ENCODE measurements at places on chromosomes 2 and 18.
A peak's percentile ranks its signal among the peaks of the same experiment; 100 is the strongest.

DNA sequence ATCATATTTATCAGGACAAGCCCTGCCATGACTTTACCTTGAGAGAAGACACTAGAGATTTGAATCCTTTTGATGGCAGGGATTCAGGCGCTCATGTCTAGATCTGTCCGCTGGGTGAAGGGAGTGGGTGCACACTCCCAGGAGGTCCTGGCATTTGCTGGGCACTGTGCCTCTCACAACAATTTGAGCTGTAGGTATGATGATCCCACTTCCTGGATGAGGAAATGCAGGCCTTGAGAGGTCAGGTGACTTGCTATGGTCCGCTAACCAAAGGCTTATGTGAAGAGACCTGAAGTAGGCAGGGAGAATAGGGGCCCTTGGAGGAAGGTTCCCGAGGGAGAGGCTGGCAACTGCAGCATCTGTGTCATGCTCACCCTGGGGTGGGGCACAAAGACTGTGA, 206.1 kb downstream of the HAUS1 start:
- H3K27ac ChIP-seq: no peak overlapping the region
- no peaks in the 10 kb centered on the region for H3K4me1 ChIP-seq
- H3K36me3 ChIP-seq: no peaks in the 10 kb centered on the region

DNA sequence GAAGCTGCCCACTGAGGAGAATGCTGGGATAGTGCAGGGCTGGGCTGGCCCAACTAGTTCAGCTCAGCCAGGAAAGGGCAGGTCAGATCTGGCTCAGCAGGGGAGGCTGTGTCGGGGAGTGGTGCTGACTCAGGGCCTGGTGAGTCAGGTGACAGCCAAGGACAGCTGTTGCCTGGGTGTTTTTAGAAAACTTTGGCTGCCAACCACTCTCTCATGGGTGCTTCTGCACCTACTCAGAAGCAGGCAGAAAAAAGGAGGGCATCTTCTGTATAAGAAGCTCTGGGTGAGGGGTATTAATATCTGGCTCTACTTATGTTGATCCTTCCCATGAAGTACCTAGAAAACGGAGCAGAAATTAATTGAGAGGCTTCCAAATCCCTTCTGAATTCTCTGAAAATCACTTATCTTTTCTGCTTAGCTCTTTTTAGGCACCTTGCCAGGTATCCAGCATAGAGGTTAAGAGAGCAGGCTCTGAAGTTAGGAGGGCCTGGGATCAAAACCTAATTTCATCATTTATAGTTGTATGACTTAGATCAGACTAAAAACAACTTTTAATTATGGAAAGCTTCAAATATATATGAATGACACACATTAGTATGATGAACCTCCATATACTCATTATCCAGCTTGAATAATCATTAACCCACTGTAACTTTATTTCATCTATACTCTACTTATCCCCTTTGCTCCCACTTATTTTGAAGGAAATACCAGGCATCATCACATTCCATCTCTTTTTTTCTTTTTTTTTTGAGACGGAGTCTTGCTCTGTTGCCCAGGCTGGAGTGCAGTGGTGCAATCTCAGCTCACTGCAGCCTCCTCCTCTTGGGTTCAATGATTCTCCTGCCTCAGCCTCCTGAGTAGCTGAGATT, 15.5 kb upstream of the RAB10 start:
- H3K27ac ChIP-seq: peak overlapping the region; percentile 56
- no peaks in the 10 kb centered on the region for H3K4me1 ChIP-seq
- peak; percentile 89 for DNase-seq
- no peaks in the 10 kb centered on the region for H3K27me3 ChIP-seq

DNA sequence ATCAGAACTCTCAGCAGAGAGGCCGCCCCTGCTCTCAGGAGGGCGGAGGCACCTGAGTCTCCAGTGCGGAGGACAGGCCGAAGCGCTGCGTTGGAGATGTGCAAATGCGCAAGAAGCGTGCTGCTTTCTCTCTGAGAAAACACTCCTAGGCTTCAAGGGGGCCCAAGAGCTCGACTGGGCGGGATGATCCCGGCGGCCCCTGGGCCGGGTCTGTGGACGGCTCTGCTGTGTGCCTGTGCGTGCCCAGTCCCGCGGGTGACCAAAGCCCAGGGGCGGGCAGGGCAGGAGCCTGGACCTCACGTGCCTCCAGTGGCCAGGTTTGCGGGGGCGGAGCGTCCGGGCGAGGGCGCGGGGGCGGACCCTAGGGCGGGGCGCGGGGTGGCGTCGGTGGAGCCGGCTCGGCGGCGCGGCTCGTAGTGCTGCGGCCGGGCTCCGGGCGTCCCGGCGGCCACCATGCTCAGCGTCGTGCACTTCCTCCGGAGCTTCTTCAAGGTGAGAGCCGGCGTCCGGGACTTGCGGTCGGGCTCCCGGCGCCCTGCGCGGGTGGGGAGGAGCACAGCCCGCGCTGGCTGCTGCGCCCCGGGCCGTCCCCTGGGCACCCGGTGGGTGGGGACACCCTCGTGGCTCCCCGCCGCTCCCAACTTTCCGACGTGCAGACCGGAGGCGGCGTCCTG, at the start of gene ARHGEF4:
Gene ARHGEF4 (plus strand): TSS at position 414 of the 674 bp plus-strand sequence. CDS start 40 bp downstream, at position 454.
- peaks cover 15% of the 10 kb centered on the region for H3K27me3 ChIP-seq
- no peaks in the 10 kb centered on the region for H3K36me3 ChIP-seq
- peak within 1 kb of the TSS; percentile 37 for H3K4me3 ChIP-seq
- no peaks in the 10 kb centered on the region for H3K4me1 ChIP-seq

DNA sequence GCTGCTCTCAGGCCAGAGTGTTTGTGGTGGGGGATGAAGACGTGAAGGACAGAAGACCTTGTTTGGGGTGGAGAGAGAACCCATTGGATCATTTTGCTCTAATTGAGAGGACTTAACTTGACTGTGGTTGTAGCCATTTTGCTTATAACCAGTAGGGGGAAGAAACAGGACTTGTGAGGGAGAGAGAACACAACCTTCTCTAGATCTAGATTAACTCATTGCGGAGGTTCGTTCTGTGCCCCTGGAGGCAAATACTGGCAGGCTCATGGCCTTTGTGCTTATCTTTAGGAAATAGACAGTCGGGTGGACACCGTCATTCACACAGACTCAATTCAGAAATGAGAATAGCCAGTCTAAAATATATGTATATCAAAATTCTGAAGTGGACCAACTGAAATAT, 147.0 kb upstream of the LHCGR start:
- no peaks in the 10 kb centered on the region for H3K27me3 ChIP-seq
- no peaks in the 10 kb centered on the region for H3K4me1 ChIP-seq

GRCh38 chr2:142615876-142616275, 261.6 kb upstream of the KYNU start:
- H3K27ac ChIP-seq: no peak overlapping the region
- H3K27me3 ChIP-seq: no peaks in the 10 kb centered on the region
- no peaks in the 10 kb centered on the region for H3K36me3 ChIP-seq
- H3K4me1 ChIP-seq: no peaks in the 10 kb centered on the region
- no peak for DNase-seq
- H3K4me3 ChIP-seq: no peak overlapping the region

DNA sequence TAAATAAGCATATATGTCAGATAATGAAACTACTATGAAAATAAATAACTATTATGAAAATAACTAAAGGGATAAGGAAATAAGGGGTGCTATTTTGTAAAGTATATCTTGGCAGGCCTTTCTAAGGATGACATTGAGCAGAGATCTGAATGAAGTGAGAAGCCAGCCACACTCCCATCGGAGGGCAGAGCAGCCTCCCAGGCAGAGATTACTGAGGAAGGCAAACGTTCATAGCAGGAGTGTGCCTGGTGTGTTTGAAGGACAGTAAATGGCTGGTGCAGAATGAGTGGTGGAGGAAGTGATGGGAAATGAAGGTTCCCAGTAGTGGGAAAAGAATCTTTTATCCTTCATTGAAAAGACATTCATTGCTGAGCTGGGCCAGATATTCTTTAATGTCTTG, 62.5 kb downstream of the SPHKAP start:
- no peak overlapping the region for H3K4me3 ChIP-seq
- H3K27me3 ChIP-seq: no peaks in the 10 kb centered on the region
- H3K27ac ChIP-seq: no peak overlapping the region
- no peaks in the 10 kb centered on the region for H3K36me3 ChIP-seq
- no peaks in the 10 kb centered on the region for H3K4me1 ChIP-seq

DNA sequence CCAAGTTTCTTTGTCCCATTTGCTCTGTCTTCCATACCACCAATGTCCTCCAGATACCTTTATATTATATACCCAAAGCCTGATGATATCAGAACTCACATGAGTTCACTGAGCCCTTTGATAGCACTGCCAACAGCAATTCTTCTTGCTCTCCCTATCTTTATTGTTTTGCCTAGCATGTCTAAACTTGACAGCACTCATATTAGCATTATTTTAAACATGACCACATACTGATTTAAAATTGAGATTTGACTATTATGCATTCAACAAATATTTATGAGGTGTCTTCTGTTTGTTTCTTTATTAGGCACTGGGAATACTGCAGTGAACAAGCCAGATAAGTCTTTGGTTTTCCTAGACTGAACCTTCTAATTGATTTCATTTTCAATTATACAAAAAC, 587.3 kb upstream of the GCFC2 start:
- H3K27me3 ChIP-seq: no peaks in the 10 kb centered on the region
- H3K36me3 ChIP-seq: no peaks in the 10 kb centered on the region
- DNase-seq: no peak
- H3K4me3 ChIP-seq: no peak overlapping the region

DNA sequence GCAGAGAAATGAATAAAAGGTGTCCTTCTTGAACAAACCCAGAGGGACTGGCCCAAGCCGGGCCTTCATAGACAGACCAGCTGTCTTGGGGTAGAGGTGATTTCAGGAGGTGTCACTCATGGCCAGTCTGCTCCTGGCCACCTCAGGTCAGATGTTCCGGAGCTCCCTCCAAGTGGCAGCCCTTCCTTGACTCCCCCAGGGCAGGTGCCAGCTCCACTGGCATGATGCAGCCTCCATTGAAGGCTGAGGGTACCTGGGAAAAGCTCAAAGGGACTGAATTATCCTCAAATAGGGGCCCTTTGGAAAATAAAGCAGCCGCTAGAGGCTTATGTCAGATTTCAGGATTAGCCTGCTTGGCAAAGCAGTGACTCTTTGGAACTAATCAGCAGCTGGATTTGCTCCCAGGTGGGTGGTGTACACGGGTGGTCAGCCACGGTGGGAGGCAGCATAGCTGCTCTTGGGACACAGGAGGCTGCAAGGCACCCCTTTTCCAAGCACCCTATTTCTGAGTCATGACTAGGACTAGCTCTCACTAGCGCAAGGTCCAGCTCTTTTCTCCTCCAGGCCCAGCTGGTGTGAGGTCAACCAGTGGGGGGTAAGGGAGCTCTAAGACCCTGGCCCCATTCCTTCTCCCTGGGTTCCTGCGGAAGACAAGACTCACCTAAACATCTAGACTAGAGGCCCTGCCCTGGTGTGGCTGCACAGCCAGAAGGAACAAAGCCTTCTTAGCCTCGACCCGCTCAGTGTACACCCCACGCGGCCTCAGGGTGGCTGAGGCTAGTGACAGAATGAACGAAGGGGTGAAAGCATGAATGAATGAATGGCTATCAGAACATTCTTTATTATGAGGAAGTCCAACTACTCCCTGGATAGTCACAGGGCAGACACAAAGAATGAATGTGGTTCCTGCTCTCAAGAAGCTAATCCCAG, 29.3 kb downstream of the HS1BP3 start:
- H3K27me3 ChIP-seq: no peaks in the 10 kb centered on the region
- peaks cover 33% of the 10 kb centered on the region for H3K4me1 ChIP-seq
- peaks cover 46% of the 10 kb centered on the region for H3K36me3 ChIP-seq
- H3K4me3 ChIP-seq: no peak overlapping the region
- no peak overlapping the region for H3K27ac ChIP-seq

GRCh38 chr2:29050591-29050990, 23.7 kb downstream of the PCARE start:
- H3K27me3 ChIP-seq: no peaks in the 10 kb centered on the region
- no peak for DNase-seq
- no peak overlapping the region for H3K4me3 ChIP-seq

DNA sequence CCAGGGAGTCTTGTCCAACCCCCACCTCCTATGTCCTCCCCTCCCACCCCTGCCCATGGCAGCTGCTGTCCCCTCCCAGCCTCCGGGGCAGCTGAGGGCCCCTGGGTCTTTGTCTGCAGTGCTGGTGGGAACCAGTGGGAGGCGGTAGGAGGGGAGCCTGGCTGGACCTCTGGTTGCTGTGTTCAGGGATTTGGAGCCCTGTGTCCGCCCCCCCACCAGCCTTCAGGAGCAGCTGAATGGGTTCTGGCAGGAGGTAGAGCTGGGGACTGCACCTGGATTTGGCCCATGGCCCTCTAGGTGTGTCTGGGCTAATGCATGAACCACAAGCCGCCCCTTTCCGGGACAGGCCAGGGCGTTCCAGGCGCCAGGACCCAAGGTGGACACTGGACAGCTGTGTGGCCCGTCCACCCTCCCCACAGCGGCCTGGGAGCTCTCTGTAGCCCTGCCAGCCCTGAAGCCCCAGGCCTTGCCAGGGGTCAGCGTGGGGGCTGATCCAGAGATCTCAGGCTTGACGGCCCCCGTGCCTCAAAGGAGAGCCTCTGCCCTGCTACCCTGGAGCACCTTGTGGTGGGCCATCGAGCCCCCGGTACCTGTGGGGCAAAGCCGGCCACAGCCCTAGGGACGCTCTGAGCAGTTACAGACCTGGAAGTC, 25.4 kb downstream of the GPC1 start:
- H3K27me3 ChIP-seq: no peaks in the 10 kb centered on the region
- H3K4me1 ChIP-seq: no peaks in the 10 kb centered on the region
- H3K27ac ChIP-seq: no peak overlapping the region
- DNase-seq: no peak
- no peaks in the 10 kb centered on the region for H3K36me3 ChIP-seq

- no peak overlapping the region for H3K4me3 ChIP-seq
- H3K36me3 ChIP-seq: no peaks in the 10 kb centered on the region
- no peaks in the 10 kb centered on the region for H3K4me1 ChIP-seq
- no peak for DNase-seq
- no peaks in the 10 kb centered on the region for H3K27me3 ChIP-seq
Observed at GRCh38 chr2:231185050-231185725, 13.2 kb upstream of the ARMC9 start.

DNA sequence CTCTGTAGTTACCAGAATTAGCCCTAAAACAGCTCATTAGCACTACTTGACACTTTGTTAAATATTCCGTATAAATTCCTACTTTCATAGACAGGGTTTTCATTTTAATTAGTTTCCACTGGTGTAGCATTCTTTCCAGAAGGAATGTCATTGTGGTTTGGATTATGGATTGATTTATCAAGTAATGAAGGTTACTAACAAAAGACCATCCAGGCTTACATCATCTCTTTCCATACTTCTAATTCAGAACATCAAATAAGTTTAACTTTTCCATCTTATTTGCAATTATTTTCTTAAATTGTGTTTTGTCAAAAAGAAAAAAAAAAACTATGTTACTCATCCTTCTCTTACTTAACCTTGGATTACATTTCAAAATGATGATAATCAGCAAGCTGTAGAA, 231.8 kb upstream of the SPOPL start:
- no peaks in the 10 kb centered on the region for H3K4me1 ChIP-seq
- no peaks in the 10 kb centered on the region for H3K27me3 ChIP-seq
- no peak overlapping the region for H3K4me3 ChIP-seq
- no peaks in the 10 kb centered on the region for H3K36me3 ChIP-seq
- no peak for DNase-seq
- no peak overlapping the region for H3K27ac ChIP-seq

Data from Peyer's patch (tissue), 4 donors.